ENCODE measurements at places on chromosomes 7 and 10. TPM values are rescaled to one million over a fixed set of nuclear protein-coding genes. Genes with fewer than 3 reads are reported as not detected.

METTL27 gene
- total RNA-seq: 36.6 TPM

MYL10 gene
- total RNA-seq: not detected

SSC4D gene
- total RNA-seq: 0.33 TPM

ARMC3 gene
- total RNA-seq: not detected

GIMAP6 gene
- total RNA-seq: 0.15 TPM

ZNF727 gene
- 0.17 TPM for total RNA-seq

PTER gene
- 12.5 TPM for total RNA-seq

RAB11FIP2 gene
- total RNA-seq: 20.5 TPM
